Endothelial cell of umbilical vein (primary cell): ENCODE measurements at places on chromosomes 2 and 18.

- H3K36me3 ChIP-seq = no peaks in the 10 kb centered on the region
- no peak overlapping the region for H3K27ac ChIP-seq
- DNase-seq = no peak
- H3K27me3 ChIP-seq = no peaks in the 10 kb centered on the region
- H3K4me1 ChIP-seq = peaks cover 4% of the 10 kb centered on the region
Measured at GRCh38 chr2:56001947-56002346, 78.4 kb upstream of the EFEMP1 start.

GRCh38 chr2:233519787-233520611, 46.6 kb downstream of the USP40 start:
- DNase-seq = no peak
- H3K27me3 ChIP-seq = no peaks in the 10 kb centered on the region
- no peak overlapping the region for H3K4me3 ChIP-seq
- no peak overlapping the region for H3K27ac ChIP-seq
- no peaks in the 10 kb centered on the region for H3K4me1 ChIP-seq

GRCh38 chr2:48170281-48170680, 264.0 kb upstream of the FBXO11 start:
- no peak overlapping the region for H3K27ac ChIP-seq
- no peaks in the 10 kb centered on the region for H3K4me1 ChIP-seq
- no peak for DNase-seq
- H3K36me3 ChIP-seq = no peaks in the 10 kb centered on the region
- H3K4me3 ChIP-seq = no peak overlapping the region

DNA sequence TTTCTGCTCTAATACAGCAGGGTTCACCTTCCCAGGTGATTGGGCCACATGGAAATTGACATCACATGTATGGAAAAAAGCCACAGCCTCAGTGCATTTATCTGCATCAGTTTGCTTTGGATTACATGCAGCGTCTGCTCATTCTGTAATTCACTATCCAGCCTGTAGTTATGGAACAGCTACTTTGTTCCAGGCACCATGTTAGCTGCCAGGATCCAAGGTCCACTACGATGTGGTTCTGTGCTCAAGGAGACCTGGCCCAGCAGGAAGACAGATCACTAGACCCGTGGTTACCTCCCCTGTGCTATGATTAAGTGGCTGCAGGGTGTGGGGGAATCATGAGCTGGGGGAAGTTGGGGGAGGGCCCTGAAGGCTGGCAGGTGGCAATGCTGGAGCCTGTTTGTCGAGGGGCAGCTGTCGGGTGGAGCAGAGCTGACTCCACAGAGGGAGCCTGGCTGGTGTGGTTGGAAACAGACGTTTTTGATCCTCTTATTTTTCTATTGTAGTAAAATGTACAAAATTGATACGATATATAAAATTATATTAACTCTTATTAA, 58.6 kb downstream of the TSHZ1 start:
- no peak overlapping the region for H3K4me3 ChIP-seq
- no peak for DNase-seq
- no peaks in the 10 kb centered on the region for H3K36me3 ChIP-seq
- no peaks in the 10 kb centered on the region for H3K27me3 ChIP-seq
- H3K27ac ChIP-seq = no peak overlapping the region

- no peaks in the 10 kb centered on the region for H3K36me3 ChIP-seq
- H3K27me3 ChIP-seq = peaks cover 7% of the 10 kb centered on the region
- no peak overlapping the region for H3K27ac ChIP-seq
- peak; percentile 11 for DNase-seq
Measured at GRCh38 chr2:234308813-234309195, 188.1 kb downstream of the ARL4C start.

- H3K27me3 ChIP-seq = no peaks in the 10 kb centered on the region
- no peak overlapping the region for H3K4me3 ChIP-seq
- DNase-seq = no peak
- H3K27ac ChIP-seq = no peak overlapping the region
Measured at GRCh38 chr2:206993396-206993911, 54.1 kb downstream of the CPO start.
